T1000 (cell line): ENCODE measurements at places on chromosomes 5 and 9.

- no peak for DNase-seq
Measured at GRCh38 chr9:130107955-130108354, 54.2 kb downstream of the GPR107 start.

DNA sequence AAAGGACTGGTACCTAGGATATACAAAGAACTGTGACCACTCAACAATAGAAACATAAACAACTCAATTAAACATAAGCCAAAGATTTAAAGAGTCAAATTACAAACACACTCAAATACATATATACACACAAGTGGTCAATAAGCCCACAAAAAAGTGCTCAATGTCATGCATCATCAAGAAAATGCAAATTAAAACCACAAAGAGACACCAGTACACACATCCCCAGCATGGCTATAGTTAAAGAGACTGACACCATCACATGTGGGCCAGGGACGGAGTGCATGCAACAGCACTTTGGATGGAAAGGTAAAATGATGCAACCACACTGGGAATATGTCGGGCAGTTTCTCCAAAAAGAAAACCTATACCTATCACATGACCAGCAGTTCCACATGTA, 89.7 kb downstream of the CAAP1 start:
- DNase-seq: no peak

DNA sequence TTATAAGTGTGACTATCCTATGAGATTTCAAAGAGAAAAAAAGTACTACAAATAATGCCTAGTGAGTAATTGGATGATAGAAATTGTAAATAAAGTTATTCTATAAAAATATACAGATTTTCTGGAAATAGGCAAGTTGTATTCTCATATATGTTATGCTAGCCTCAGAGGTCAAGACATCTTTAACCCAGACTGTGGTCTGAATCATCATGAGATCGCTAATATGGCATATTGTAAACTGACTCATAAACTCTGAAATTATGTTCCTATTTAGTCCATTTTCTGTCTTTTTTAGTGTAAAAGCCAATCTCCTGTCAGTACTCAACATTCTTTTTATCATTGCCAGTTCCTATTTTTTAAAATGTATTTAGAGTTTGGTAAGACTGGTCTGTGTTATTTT, 14.2 kb downstream of the LOX start:
- no peak for DNase-seq

GRCh38 chr5:150514708-150515211, 6.8 kb downstream of the NDST1 start:
- no peak for DNase-seq

DNA sequence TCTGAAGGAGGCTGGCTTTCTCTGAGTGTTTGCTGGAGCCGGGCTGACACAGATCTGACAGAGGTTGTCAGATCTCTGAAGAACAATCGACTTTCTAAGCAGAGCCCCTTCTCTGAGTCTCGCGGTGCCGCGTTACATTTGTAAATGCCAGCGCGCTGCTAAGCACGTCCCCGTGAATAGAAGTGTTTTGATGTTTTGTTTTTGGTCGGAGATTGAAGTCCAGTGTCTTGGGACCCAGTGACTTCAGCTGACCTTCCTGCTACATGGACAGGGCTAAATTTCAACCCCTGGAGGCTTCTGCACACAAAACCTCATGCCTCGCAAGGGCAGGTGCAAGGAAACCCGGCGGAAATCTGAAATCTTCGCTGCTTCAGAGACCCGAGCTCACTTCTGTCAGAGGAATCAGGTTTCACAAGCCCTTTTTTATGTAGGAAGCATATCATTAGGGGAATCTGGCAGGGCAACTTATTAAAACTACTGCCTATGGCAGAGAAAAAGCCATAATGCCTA, 27.2 kb downstream of the NEUROG1 start:
- DNase-seq: no peak

- peak; percentile 24 for DNase-seq
Measured at GRCh38 chr5:33369485-33370465, 71.0 kb upstream of the TARS1 start.

GRCh38 chr9:83491995-83492394, 46.2 kb downstream of the FRMD3 start:
- DNase-seq: no peak

DNA sequence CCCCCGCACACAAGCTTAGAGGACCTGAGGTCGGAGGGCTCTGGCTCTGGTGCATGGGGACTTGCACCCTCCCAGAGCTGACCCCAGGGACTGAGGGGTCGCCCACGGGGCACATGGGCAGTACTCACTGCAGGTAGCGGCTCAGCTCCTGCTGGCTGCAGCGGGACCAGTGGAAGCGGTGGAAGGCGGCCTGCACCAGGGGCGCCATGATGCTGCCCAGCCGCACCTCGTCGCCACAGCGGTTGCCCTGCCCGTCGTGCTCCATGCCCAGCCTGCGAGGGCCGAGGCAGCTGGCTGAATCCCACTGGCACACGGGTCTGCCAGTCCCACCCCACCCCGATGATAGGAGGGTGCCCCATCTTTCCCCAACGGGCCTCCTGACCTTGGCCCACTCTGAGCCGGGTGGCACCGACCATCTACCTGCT, 93.8 kb downstream of the ZNF354C start:
- DNase-seq: no peak

GRCh38 chr5:139701056-139701741, 53.0 kb downstream of the CXXC5 start:
- no peak for DNase-seq

DNA sequence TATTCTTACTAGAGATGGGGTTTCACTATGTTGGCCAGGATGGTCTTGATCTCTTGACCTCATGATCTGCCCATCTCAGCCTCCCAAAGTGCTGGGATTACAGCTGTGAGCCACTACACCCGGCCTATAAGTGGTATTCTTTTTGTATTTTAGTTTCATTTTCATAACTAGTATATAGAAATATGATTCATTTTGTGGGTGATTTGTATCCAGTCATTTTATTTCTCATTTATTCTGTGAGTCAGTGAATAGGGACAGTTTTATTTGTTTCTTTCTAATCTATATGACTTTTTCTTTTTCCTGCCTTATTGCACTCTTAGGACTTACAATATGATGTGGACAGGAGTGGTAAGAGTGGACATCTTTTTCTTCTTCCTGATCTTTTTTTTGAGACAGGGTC, 112.9 kb downstream of the AOPEP start:
- DNase-seq: no peak

DNA sequence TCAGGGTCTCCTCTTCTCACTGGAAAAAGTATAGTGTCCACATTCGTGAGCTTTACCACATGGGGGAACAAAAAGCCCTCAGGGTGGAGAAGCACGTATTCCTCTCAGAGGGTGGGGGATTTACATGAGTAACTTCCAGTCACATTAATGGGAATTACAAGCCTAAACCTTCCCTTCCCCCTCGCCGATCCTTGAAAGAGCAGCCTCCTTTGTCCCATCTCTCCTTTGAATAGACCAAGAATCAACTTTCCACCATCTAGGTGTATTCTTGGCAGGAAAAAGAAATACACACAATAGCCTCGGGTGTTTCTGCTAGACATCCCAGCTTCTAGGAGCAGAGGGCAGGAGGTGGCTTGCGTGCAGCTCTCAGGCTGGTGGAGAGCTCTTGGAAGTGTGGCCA, 144.4 kb downstream of the ZNF462 start:
- no peak for DNase-seq

DNA sequence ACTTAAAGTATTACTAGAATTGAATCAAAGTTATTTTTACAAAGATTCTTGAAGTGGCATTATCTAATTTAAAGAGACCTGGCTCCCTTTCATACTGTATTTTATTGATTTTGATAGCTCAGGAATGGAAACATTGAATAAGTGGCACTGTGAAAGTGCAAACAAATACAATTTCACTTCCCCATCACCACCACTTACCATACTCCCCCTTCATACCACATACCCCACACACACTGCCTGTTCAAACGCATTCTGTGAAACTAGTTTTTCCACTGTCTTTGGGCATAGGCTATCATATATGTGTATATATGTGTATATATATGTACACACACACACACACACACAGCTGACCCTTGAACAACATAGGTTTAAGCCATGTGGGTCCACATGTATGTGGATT, 62.1 kb upstream of the ATG10 start:
- DNase-seq: no peak

- no peak for DNase-seq
Measured at GRCh38 chr5:76046741-76047140, 36.4 kb upstream of the SV2C start.

DNA sequence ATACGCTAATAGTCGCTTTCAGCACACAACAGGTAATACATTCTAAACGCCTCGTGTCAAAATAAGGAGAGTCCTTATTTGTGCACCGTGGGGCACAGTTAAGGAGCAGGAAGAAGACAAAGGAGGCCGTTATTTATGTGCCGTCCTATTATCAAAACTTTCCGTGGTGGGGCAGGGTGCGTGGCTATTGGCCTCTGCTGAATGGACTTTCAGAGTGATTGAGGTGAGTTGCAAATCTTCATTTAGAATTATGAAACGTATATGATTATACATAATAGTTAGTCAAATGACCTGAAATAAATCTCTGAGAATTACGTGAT, 833 bp downstream of the C5orf24 start:
- DNase-seq: no peak

GRCh38 chr5:171424726-171425125, 5.3 kb downstream of the FGF18 start:
- DNase-seq: no peak

DNA sequence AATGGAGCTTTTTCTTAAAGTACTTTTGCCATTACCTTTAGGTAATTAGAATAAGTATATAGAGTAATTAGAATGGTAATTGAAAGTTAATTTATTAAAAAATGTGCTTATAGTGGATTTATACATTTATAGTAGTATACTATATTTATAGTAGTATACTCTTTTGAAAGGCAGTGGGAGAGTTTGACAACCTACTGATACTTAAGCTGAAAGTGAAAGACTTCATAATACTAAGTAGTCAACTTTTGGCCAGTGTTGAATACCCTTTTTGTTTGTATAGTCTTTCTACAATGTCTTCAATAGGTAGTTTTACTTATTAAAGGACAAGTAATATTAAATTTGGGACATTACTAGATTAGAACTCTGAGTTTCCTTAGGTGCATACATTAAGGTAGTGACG, 12.9 kb downstream of the SREK1 start:
- DNase-seq: no peak

GRCh38 chr5:174176511-174176910, 131.0 kb downstream of the NSG2 start:
- no peak for DNase-seq

GRCh38 chr9:29613773-29614172, 2040.5 kb upstream of the C9orf72 start:
- DNase-seq: no peak

DNA sequence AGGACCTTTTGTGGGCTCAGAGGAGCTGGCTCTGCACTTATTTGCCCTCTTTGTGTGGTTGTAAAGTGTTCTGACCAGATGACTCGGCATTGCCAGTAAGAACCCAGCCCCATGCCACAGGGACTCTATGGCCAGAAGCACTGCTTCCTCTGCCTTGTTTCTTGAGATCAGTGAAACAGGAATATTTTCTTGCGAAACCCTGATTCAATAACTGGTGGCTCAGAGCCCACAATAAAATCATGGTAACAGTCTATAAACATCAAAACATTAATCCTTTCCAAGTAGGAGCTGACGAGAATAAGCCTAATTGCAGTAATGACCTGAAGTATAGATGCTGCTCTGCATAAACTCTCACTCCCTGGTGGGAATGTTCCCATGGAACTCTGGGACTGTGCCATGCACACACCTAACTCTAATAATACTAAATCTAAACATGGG, 344.3 kb downstream of the ZNF608 start:
- DNase-seq: no peak

DNA sequence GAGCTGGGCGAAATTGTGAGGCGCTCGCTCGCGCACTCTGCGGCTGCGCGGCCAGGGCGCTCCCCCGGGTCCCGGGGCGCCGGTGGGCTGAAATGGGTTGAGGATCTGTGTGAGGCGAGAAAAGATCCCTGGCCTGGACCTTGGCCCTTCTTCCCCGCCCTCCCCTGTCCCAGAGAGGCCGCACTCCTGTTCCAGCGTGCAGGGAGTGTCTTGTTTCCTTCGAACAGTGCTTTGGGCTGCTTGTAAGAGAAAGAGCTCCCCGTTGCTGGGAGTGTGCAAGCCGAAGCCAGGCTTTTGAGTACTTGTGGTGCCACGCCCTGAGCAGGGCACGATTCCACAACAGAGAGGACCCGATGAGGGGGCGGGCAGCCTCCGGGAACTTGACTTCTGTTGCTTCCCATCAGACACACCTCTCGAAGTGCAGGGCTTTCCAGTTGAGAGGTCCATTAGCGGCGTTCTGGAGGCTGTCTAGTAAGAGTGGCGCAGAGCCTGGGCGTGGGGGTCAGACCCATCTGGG, 535 bp downstream of the DOLPP1 start:
- no peak for DNase-seq

DNA sequence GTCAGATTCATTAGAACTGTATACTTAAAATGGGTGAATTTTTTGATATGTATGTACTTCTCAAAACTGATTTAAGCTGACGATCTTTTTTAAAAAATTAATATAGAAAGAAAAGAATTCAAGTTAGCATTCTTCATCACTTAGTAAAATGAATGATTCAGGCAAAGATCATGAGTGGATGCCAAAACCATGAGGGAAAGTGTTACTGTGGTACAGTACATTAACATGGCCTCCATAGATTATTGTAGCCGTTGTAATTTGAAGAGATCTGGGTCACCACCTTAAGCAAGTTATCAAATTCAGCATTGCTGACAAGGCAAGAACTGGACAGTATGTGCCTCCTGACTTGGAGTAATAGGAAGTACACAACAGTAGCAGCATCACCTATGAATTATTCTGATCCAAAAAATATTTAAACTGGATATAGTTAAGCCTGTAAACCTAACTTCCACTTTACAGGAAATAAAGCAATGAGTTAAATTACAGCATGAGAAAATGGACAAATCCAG, 29.7 kb downstream of the C9orf85 start:
- no peak for DNase-seq

DNA sequence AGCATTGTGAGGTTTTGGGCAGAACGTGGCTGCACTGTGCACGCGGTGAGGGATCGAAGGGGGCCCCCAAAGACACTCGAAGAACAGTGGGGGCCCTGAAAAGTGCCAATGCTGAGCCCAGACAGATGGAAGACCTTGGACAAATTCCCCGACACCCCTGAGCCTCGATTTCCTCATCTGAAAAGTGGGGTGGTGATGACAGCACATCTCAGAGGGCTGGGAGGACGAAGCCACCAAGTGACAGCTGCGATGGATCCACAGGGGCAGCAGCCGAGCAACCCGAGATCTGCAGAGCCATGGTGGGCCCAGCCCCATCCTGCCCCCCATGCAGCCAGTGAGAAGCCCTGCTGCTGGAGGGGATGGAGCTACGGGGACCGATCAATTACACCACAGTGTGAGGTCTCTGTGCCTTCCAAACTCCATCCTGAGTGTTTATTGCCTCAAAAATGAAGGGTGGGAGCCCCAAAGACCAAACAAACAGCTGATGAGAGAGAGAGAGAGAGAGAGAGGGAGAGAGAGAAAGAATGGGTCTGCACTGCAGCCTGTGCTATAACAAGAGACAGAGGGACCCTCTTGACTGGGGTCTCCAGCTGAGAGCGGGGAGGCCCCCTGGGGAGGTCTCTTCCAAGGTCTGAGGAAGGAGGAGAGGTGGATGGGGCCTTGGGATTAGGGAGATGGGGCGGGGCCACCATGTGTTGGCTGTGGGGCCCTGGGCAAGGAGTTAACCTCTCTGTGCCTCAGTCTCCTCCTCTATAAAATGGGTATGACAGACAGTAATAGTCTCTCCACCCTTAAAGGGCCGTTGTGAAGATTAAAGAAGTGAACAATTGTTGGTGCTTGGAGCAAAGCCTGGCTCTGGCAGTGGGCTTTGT, 134.4 kb upstream of the IER5L start:
- no peak for DNase-seq
